ENCODE measurements at places on chromosomes 6 and 20.

GRCh38 chr6:10659699-10660348 is 34.6 kb downstream of the C6orf52 start:
- DNase-seq = no peak

GRCh38 chr6:65938000-65938399 is 231.0 kb upstream of the EYS start:
- no peak for DNase-seq

GRCh38 chr6:143110572-143110971 is 49.9 kb downstream of the AIG1 start:
- no peak for DNase-seq

GRCh38 chr20:62819494-62820174 is 2.8 kb downstream of the COL9A3 start:
- no peak for DNase-seq

DNA sequence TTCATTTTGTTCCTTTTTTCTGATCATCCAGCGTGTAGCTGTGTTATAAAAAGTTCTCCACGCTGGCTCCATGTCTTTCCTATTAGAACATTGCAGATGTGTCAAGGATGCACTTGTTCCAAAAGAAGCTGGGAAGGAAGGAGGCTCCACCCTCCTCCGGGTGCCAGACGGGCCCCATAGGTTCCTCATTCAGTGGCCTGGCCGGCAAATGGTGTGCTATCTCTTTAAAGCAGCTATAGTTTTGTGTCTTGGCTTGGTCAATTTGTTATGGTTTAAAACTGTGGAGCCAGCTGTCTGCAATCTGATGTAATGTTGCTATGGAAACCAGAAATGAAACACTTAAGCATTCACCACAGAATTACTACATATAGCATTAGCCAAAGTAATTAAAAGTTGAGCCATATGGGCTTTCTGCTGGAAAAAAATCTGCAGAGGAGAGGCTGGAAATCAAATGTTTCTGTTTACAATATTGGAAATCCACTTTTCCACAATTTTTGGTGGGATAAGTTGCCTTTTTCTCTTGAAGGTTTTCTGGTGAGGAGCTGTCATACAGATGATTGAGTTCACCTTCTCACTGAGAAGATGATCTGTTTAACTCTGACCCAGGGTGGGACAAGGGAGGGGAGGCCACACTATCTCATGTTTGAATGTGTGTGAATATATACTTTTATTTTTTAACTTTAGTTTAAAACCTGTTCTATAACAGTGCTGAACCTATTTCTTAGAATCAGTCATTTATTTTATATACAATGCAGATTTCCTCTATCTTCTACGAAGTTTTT is 167.4 kb downstream of the SASH1 start:
- DNase-seq = no peak

DNA sequence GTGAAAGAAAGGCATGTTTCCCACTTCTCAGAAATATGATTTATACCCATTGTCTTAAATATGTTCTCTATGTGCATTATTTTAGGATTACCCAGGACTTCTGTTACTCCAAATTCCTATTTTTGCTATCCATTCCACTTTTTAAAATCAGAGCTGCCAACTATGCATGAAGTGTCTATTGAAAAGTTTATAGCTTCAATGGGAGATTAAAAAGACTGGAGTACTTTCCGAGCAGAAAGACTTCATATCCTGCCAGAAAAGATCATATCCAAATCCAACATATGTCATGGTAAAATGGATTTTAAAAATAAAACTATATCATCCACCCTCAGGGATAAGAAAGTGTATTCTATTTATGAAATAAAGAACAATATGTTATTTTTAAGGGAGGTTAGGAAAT is 212.7 kb downstream of the COL12A1 start:
- no peak for DNase-seq

DNA sequence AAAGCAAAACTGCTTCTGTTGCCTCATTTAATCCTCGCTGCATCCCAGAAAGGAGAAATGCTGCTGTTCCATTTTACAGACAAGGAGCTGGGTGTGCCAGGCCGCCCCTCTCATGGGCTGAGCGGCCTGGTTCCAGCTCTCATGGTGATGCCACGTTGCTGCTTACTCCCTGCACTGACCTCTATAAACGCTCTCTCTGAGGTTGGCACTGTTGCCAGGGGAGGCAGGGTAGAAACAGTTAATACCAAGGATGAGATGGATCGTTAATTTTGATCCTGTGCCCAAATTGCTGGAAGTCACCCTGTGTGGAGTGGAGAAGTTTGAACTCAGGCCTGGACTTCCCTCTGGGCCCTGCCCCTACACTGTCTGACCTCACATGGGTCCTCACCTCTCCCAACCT is 25.6 kb downstream of the SIRPA start:
- DNase-seq = no peak

- DNase-seq = no peak
These were observed 9.5 kb upstream of the OPN5 start for GRCh38 chr6:47772359-47772758.

DNA sequence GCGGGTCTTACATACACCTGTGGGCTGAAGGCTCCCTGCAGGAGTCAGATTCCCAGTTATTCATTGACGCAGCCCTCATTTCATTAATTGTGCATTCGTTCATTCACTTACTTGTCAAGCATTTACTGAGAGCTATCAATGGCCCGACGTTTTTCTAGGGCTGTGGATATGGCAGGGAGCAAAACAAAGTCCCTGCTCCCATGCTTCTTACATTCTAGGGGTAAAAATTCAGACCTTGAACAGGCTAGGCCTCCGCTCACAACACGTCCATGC is 369 bp upstream of the NSFL1C start:
- DNase-seq = no peak

DNA sequence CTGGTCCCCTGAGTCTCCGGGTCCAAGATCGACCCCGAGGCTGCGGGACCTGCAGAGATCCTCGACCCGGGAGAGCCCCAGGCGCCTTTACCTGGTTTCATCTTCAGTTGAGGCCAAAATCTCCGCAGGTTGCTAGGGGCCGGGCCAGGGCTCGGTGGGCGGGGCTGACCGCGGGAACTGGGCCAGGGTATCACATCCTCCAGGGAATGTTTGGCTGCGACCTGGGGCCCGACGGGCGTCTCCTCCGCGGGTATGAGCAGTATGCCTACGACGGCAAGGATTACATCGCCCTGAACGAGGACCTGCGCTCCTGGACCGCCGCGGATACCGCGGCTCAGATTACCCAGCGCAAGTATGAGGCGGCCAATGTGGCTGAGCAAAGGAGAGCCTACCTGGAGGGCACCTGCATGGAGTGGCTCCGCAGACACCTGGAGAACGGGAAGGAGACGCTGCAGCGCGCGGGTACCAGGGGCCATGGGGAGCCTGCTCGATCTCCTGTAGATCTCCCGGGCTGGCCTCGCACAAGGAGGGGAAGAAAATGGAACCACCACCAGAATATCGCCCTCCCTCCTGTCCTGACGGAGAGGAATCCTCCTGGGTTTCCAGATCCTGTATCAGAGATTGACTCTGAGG is 53.8 kb upstream of the POLR1H start:
- no peak for DNase-seq

DNA sequence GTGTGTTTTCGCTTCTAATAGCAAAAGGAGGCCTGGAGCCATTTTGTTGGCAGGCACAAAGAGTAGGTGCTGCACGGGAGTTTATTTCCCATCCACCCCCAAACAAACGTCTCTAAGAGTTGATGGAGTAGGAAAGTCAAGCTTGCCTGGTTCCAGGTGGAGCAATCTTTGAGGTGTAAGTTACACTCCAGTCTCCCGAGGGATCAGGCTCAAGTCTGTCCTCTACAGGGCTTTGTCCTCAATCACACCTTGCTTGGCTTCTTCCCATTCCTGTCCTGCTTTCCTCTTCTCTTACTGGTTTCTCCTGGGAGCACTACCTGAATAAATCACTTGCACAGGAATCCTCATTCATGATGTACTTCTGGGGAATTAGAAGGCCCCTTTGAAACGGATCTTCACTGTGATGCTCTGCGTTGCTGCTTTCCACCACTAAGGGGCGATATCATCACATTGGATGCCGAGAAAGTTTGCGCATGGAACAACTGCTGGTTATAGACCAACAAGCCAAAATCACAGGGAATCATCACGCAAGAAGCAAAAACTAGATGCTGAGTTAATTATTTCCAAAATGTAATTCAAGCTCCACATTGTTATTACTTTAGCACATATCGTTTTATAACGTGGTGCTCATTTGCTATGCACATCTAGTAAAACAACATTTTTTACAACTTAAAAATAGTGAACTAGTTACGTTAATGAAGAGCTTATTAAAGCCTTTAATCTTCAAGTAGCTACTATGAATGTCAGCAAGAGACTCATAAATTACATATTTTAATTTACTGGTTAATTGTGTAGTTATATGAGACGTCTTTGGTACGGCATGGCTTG is 156.8 kb downstream of the DNAH8 start:
- DNase-seq = peak; percentile 23

DNA sequence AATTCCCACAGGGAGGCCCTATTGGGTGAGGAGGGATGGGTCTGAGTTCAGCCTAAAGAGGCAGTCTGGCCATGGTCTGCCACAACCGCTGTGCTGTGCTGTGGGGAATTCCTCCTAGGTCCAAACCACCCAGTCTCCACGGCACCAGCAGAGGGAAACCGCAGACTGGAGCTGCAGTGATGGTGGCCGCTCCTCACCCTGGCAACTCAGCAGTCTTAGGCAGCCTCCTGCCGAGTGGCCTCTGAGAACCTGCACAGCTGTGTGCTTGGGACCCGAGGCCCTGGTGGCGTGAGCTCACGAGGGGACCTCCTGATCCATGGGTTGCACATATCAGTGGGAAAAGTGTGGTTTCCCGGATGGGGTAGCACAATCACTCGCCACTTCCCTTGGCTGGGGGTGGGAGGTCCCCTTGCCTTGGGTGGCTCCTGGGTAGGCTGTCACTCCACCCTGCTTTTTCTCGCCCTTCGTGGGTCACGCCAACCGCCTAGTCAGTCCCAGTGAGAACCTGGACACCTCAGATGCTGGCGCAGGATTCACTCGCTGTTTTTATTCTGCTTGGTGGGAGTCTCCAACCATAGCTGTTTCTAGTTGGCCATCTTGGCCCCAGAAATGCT is 242.2 kb downstream of the CDH26 start:
- no peak for DNase-seq

DNA sequence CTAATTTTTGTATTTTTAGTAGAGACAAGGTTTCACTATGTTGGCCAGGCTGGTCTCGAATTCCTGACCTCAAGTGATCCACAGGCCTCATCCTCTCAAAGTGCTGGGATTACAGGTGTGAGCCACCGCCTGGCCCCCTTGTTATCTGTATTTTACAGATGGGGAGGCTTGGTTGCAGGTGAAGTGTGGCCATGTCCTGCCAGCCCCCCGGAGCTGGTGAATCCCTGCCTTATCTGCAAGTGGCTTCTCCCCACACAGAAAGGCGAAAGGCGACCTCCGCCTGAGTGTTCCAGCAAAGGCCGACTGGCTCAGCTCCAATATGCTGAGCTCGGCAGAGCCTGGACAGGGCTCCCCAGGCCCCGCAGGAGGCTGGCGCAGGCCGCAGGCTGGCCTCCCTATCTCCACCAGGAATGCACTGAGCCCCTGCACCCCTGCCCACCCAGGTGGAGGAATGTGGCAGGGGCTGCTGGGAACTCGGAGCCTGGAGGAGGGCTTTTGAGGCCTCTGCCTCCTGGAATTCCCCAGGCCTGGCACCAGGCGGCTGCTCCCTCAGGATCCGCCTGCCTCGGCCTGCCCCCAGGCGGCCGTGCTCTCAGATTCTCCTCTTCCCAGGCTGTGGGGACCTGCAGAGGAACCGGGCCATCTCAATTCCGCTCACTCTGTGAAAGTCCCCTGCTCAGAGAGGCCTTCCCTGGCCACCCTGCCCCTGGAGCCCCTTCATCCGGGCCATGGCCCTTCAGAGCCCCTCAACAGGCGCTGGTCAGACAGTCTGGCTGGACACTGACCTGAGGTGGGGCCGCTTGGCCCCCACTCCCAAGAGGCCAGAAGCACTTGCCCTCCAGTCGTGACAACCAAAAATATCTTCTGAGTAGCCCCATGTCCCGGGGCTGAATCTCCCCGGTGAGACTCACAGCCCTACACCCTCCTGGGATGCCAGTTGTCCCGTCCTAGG is 9.3 kb upstream of the LAMA5 start:
- no peak for DNase-seq

- no peak for DNase-seq
These were observed 19.2 kb upstream of the SSR1 start for GRCh38 chr6:7332090-7332745.

DNA sequence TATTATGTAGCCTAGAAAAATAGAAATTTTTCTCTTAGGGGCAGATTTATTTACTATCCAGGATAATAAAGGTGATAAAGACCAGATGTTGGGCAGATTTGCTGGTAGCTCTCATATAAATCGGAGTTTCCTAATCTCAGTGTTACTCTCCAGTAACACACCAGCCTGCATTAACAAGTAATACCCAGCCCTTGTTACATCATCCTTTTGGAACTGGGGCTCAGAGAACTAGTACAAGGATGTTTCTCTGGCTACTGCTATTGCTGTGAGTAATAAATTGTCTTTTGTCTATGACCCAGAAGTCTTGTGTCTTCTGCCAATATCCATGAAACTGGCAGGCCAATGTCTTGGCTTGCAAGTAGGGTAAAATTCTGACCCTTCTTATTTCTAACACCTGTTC is 16.8 kb downstream of the TPD52L1 start:
- no peak for DNase-seq

GRCh38 chr6:105851113-105851580 is 235.0 kb upstream of the PRDM1 start:
- no peak for DNase-seq

GRCh38 chr6:107823047-107823557 is 1.0 kb downstream of the SCML4 start:
- DNase-seq = no peak

- DNase-seq = no peak
These were observed 99.3 kb downstream of the UTRN start for GRCh38 chr6:144384427-144384826.

GRCh38 chr20:36384022-36384619 is 78.0 kb downstream of the DLGAP4 start:
- DNase-seq = no peak

- DNase-seq = no peak
These were observed 8.0 kb downstream of the PNISR start for GRCh38 chr6:99416892-99417767.

DNA sequence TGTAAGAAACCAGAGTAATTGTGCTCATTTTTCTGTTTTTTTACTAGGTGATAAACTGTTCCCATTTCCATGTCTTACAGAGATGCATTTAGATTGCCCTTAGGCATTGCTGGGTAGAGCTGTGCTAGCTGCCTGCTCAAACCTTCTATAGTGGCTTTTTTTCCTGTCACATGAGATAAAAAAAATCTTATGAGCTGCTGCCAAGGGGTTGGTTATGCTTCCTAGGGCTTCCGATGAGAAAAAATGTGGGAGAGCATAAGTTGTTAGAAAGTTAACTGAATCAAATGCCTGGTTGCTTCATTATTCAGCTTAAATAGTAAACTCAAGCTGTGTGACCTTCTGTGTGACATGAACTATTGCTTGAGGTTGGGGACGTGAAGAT is 50.0 kb upstream of the NOX3 start:
- no peak for DNase-seq

- DNase-seq = no peak
These were observed 90.0 kb downstream of the RPP40 start for GRCh38 chr6:4913705-4914419.

- no peak for DNase-seq
These were observed 124.6 kb upstream of the THEMIS start for GRCh38 chr6:128025478-128025877.

All from stimulated activated CD8-positive, alpha-beta memory T cell treated with anti-CD3 and anti-CD28 coated beads, Interleukin-4, amount 100 ng/mL, for 4 hours (primary cell).